SK-N-SH treated with all-trans-retinoic acid at 6 μM for 48 hours (cell line): ENCODE measurements at places on chromosomes 4 and X.

DNA sequence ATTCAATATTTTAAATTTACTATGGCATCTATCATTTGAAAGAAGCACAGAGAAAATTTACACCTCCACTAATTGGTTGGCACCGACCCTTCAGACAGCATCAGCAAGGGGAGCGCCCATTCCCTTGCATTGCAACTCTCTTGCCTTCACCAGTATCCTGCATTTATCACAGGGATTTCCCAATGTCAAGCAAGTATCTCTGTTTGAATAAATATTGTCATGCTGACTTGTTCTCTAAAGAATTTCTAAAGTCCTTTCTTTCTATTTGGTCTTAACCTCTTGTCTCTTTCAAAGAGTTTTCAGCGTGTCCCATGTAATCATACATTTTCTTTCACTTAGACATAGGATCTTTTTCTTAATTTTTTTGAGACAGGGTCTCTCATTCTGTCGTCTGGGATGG is 10.4 kb downstream of the DCTD start:
- ATAC-seq, result no peak

GRCh38 chr4:155620637-155621036 is 46.0 kb upstream of the GUCY1A1 start:
- ATAC-seq, result no peak

GRCh38 chrX:136250191-136251040 is 784 bp downstream of the MAP7D3 start:
- ATAC-seq, result peak; percentile 78

GRCh38 chr4:20195071-20195885 is 56.4 kb upstream of the SLIT2 start:
- ATAC-seq, result peak; percentile 86

DNA sequence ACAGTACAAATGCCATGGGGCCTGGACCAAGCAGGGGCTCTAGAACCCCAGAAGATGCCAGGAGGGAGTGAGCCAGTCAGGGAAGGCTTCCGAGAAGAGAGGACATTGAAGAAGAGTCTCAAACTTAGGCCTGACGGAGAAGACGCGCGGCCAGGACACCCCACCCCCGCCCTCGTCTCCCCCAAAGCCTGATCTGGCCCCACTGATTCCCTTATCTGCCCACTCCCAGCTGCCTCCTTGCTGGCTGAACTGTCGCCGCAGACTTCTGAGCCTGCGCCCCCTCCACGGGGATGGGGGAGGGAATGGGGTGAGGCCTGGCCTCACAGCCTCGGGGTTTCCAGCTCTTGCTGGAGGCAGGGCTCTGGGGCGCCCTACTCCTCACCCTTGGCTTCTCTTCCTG is 3.6 kb upstream of the GATA1 start:
- no peak for ATAC-seq
